SHP77 (cell line): ENCODE measurements at places on chromosomes 4 and X.

DNA sequence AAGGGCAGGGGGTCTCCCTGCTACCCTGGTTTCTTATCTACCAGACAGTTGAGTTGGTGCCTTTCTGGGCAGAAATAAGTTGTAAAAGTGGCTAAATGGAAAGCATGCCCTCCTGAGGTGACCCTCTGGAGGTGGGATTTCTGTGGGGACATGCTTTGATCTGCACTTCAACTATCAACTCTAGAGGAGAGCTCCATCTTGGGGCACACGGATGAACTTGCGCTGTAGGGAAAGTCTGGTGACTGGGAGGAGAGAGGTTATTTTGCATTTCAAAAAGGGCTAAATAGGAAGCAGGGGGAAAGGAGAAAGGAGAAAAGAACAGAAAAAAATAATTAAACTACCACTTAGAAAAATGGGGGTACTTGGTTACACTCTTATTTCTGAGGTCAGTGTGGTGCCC, 12.7 kb upstream of the RHOXF2B start:
- DNase-seq = no peak

DNA sequence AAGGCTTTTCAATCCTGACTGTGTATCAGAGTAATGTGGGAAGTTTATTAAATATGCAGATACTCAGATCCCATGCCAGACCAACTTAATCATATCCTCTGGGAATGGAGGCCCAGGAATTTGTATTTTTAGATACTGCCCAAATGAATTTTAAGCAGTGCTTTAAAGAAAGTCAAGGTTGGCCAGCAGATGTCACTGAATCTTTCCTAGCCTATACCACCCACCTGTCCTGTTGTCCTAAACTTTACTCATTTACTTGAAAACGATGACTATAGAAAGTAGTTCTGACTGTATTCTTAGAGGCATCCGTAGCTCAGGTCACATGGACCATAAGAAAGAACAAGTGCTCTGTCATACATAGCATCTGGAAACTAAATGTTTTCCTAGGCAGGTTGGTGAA, 79.9 kb downstream of the AMOT start:
- no peak for DNase-seq

GRCh38 chr4:166308647-166309046, 435.6 kb downstream of the TLL1 start:
- DNase-seq = no peak

GRCh38 chrX:136816975-136817374, 36.2 kb upstream of the ARHGEF6 start:
- no peak for DNase-seq

DNA sequence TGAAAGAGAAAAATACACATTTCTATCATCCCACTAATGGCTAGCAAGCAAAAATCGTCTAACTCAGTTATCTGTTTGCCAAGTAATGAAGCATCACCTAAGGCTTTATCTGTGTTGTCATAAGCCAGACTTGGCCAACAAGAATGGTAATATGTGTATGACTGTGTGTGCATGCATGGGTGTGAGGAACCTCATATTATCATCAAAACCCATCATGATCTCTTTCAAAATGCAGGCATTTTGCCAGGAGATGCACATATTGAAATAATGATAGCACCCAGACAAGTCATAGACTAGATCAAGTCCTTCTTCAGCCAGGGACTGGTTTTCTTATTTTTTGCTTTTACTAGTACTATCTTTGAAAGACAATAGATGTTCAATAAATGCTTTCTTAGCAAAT, 172.5 kb upstream of the FMR1 start:
- no peak for DNase-seq

GRCh38 chrX:50430917-50431575, 39.6 kb downstream of the DGKK start:
- DNase-seq = no peak

DNA sequence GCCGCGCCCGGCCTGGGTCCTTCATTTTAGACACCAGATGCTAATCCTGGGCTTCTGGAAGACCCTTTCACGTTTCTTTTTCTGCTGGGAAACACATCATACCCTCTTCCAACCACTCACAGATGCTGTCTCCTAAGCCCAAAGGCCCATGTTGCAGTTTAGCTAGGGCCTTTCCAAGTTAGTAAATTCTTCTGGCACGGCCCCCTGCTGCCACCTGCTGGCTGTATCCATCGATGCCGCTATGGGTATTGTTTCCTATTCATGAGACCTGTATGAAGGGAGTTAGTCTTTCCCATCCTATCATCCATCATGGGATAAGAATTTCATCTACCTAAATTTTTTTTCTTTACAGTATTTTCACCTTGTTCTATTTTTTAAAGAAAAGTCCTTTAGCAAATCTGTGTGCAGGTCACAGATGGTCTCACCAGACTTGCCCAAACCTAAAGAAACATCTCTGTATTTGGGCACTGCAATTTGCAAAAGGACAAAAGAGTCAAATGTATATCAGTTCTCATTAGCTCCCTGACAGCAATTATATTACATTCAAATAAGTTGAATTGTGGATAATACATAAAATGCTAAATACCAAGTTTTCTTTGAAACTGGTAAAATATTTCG, 37.8 kb upstream of the SLC9A7 start:
- peak; percentile 8 for DNase-seq

GRCh38 chr4:165874072-165874790, 1.2 kb downstream of the TLL1 start:
- no peak for DNase-seq

- peak; percentile 29 for DNase-seq
Observed at GRCh38 chr4:76704133-76704881, 193.6 kb downstream of the SOWAHB start.

DNA sequence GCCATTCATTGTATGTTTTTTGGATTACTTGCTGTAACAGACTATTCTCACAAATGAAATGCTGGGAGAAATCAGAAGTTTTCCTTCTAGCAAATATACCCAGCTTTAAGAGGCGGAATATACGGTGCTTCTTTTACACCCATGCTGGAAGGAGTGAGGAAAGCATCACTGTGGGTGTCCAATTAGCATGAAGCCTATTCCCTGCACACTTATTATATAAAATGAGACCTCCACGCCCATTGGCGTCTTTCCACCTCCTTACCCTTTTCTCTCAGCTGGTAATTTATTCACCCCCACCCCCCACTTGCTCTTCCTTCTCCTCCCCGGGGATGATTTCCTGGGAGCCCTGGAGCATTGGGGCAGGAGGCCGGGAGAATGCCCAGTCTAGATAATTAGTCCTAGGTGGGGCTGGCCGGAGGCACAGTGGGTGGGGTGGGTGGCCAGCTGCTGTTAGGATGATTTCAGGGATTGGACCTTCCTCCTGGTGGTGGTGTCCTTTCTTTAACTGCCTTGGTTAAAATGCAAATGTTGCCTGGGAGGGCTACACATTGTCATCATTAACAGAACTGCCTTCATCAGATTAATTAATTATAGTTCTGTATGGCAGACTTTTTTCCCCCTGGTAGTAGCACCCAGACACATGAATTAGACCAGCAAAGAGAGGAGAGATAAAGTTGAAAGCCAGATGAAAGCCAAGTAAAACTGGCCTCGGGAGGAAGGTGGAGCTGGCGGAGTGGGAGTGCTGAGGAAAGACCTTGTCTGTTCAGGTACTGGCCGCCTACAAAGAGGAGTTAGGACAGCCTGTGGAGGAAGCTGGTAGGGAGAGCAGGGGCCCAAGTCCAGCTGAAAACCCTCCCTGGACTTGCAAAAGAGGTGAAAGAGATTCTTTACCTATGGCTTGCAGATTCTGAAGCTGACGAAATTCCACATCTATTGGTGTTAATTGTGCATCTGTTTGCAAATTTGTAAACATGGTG, 11.4 kb downstream of the SHROOM2 start:
- no peak for DNase-seq

DNA sequence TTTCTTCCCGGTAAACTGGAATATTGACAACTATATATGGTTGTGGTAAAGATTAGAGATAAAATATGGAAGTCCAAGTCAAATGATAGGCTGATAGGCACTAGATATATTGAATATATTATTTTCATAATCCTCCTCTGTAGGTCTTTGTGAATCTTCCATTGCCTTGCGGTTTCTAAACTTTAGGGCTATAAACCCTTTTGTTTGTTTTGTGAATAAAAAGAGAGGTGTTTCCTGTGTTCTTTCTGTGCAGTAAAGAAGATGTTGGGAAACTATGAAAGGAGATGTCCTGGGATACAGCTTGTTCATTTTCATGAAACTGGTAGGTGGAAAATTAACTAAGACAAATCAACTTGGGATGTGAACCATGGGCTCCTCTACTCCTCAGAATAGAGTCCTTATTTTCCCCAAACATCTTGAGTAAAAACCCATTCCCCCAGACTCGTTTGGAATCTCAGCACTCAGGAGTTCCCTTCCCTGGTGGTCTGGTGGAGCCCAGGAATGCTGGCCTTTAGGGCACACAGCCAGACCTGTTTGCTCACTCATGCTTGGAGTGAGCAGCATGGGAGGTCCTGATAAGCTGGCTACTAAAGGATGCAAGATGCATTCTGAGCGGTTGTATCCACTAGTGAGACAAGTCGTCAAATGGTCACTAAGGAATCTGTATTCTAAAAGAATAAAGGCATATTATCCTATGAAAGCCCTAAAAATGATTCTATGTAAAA, 22.2 kb downstream of the PRDM8 start:
- no peak for DNase-seq

DNA sequence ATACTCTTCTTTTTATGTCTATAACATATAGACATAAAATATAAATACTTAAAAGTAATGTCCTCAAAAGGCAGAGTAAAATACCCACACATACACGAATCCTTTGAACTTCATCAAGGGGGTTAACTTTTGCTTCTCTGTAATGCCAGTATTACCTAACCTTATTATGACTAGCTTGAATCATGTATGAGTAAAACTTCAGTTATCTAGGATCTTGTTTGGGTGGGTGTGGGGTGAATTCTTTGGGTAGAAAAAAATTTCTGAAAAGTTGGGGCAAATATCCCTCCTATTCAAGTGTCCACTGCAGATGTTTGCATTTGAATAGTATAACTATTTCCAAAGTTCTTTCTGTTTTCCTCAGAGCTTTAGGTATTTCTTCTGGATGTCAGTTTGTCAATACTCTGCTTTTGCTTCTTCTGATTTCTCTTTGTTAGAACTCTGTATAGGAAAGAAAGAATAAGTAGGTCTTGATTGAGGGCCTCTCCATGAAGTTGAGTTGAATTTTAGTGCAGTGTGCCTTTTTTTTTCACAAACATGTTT, 173.8 kb downstream of the ADGRL3 start:
- no peak for DNase-seq

- no peak for DNase-seq
Observed at GRCh38 chrX:11196476-11196875, 85.3 kb downstream of the HCCS start.

DNA sequence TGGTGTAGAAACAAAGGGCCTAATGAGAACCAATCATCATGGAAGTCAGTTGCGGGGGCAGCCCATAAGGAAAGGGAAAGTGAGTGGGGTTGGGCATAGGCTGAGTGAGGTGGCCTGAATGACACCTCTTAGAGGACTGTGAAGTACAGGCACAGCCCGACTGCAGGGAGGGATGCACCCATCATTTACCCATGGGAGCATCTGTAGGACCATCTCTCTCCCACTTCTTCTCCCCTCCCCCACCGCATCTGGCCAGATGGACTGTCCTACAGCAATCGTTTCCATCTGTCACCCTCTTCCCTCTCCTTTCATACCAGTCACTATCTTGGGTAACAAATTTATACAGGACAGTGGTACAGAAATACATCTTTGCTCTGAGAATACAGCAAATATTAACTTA, 4.2 kb downstream of the STBD1 start:
- no peak for DNase-seq

- no peak for DNase-seq
Observed at GRCh38 chr4:139852612-139853269, 187.1 kb downstream of the MGST2 start.

GRCh38 chr4:12138488-12138887, 709.8 kb upstream of the HS3ST1 start:
- no peak for DNase-seq

DNA sequence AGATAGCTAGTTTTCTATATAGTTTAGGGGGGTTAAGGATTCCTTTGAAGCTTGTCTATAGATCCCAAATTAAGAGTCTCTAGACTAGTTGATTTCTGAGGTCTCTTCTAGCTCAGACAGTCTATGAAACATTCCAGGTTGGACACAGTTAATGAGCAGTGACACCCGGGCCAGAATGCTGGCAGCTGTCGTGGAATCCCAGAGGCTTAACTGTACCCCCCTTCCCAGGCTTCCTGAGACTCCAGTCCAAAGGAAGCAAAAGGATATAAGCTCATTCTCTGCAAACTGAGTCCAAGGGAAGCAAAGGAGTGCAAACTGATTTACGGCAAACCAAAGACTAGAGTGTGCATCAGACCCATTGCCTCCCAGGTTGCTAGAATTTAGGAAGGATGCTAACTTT, 62.9 kb downstream of the DCX start:
- DNase-seq = no peak

- DNase-seq = no peak
Observed at GRCh38 chr4:763922-764321, 58.3 kb downstream of the PCGF3 start.

- no peak for DNase-seq
Observed at GRCh38 chr4:38860788-38861424, 4.3 kb upstream of the TLR6 start.

DNA sequence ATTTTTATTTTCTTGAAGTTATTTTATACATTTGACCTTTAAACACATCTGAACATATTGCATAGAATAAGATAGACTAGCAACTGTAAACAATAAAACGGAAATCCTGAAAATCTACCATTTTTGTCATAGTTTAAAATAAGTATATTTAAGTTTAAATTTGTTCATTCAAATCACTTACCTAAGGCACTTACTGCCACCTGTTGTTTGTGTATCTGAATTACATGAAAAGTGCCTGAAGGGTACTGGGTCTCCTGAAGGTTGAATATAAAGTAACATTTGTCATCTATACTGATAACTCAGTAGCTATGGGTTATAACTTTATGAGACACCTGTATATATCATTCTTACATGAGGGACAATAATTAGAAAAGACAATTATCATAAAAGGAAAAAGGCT, 38.6 kb downstream of the TRPC5 start:
- DNase-seq = no peak

DNA sequence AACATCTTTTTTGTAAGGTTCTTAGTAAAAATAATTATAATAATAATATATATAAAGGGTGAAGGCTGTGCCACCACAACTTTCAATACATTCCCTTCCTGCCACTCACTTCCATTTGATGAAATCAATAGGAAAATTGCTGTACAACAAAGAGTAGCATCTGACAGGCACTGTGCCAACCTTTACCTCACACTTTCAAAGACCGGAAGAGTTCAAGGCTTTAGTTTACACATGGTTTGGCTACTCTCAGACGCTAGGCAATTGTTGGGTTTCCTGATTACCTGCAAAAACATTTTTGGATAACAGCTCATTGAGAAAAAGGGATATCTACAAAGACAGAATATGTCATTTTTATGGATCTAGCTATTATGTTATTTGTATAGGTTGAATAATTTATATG, 5.5 kb upstream of the ING2 start:
- DNase-seq = no peak

DNA sequence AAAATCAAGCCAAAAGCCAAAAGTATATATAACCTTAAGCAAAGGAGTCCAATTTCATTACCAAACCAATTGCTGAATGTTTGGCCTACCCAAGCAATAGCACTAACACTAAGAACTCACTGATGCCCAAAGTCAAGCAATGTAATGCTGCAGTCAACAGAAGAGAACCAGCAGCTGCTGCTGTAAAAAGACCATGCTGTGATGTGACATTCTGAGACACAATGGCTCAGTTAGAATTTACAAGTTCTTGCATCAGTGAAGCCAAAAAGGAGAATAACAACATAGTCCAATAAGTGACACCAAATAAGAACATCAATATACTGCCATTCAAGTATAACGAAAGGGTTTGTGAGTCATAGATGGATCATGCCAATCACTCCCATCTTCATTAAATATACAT, 514.0 kb upstream of the DIAPH2 start:
- DNase-seq = no peak
